ENCODE measurements at places on chromosomes 3 and 15. TPM values are rescaled to one million over a fixed set of nuclear protein-coding genes. Genes with fewer than 3 reads are reported as not detected.

DNA sequence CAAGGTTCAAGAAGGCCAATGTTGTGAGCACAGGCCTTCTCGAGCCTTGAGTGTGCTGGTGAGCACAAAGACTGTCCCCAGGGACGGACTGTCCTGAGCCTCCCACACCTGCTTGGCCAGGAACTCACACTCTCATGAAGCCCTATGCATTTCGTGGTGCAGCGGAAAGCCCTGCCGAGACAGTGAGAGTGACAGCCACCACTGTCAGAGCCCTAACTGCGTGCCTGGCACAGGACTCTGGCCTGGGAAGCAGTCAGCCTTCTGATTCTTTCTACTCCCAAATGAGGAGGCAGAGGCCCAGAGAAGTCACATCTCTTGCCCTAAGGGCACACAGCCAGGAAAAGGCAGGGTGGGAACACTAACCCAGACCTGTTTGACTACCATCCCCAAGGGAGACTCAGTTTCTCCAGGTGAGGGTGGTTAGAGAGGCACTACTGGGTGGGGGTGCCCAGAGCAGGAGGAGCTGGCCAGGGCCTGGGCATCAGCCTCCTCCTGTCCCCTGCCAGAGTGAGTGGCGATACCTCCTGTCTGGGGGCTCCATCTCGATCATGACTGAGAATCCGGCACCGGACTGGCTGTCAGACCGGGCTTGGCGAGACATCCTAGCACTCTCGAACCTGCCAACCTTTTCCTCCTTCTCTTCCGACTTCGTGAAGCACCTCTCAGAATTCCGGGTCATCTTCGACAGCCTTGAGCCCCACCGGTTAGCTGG lies 50.8 kb downstream of the SEMA3G start:
- no peak overlapping the region for H3K4me3 ChIP-seq
- H3K4me1 ChIP-seq, result no peaks in the 10 kb centered on the region
- no peak for DNase-seq
- peaks cover 26% of the 10 kb centered on the region for H3K36me3 ChIP-seq
- H3K27me3 ChIP-seq, result no peaks in the 10 kb centered on the region
- no peak overlapping the region for H3K27ac ChIP-seq

DNA sequence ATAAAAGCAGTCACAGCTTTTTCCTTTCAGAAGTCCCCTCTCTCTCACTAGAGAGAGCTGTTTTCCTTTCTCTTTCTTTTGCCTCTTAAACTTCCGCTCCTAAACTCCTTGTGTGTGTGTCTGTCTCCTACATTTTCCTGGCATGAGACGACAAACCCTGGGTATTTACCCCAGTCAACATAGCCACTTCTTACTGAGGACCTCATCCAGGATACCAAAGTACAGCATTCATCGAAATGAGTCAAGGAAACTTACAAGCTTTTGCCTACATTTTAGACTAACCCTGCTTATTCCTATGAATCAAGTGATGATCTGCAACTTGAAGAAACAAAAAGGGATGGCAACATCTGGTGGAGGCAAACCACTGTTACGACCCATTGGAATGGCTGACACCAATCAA lies 16.7 kb downstream of the PATL2 start:
- no peak for DNase-seq
- no peak overlapping the region for H3K4me3 ChIP-seq
- peaks cover 4% of the 10 kb centered on the region for H3K4me1 ChIP-seq
- no peaks in the 10 kb centered on the region for H3K36me3 ChIP-seq
- H3K27me3 ChIP-seq, result no peaks in the 10 kb centered on the region
- no peak overlapping the region for H3K27ac ChIP-seq

The PLA2G4E gene
- total RNA-seq, result not detected

The FANCD2OS gene
- total RNA-seq, result not detected

DNA sequence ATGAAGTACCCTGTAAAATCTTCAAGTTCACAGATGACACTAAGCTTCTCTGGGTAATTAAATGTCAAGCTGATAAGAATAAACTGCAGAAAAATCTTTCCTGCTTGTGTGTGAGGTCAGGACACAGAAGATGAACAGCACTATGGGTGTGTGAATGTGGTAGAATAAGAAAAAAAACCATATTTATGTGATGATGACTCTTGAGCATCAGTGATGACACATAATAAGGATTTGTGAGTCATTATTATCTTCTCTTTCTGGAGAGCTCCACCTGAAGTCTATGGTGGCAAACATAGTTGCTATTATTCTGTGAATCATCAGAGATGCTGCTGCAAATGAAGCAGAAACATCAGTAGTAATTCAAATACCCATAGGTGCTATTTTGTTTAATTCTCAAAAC lies 422.4 kb downstream of the DIPK2A start:
- no peak overlapping the region for H3K27ac ChIP-seq
- no peaks in the 10 kb centered on the region for H3K27me3 ChIP-seq
- H3K4me3 ChIP-seq, result no peak overlapping the region
- no peaks in the 10 kb centered on the region for H3K36me3 ChIP-seq

- peaks cover 4% of the 10 kb centered on the region for H3K27me3 ChIP-seq
- no peaks in the 10 kb centered on the region for H3K4me1 ChIP-seq
- H3K4me3 ChIP-seq, result no peak overlapping the region
- no peaks in the 10 kb centered on the region for H3K36me3 ChIP-seq
- no peak overlapping the region for H3K27ac ChIP-seq
- DNase-seq, result no peak
Observed at GRCh38 chr15:99753066-99753465, 19.8 kb upstream of the LYSMD4 start.

The PIF1 gene
- 0.37 TPM for total RNA-seq

Data from CD4-positive, CD25-positive, alpha-beta regulatory T cell (primary cell).